Activated T-helper 1 cell treated with anti-CD3 and anti-CD28 coated beads, Interleukin-2, amount 50 U/mL, for 16 hours (primary cell): ENCODE measurements at places on chromosomes 4 and X.

- DNase-seq: peak; percentile 24
These were observed 19.1 kb downstream of the CD99 start for GRCh38 chrX:2710041-2710840.

DNA sequence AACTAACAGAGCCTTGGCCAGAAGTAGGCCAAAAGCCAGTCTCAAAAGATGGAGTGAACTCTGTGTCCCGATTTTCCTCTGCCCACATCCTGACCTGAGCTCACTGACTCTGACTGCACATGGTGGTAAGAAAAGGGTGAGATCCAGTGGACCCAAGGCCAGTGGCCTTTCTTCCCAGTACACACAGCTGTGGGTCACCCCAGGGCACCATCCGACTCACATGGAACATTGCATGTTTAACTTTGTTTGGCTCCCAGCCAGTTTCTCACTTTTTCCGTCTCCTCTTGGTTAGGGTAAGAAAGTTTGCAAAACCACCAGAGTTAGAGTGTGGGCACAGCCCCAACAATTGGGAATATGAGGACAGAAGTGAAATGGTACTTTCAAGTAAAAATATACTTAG is 69.8 kb downstream of the GAB1 start:
- DNase-seq: no peak

DNA sequence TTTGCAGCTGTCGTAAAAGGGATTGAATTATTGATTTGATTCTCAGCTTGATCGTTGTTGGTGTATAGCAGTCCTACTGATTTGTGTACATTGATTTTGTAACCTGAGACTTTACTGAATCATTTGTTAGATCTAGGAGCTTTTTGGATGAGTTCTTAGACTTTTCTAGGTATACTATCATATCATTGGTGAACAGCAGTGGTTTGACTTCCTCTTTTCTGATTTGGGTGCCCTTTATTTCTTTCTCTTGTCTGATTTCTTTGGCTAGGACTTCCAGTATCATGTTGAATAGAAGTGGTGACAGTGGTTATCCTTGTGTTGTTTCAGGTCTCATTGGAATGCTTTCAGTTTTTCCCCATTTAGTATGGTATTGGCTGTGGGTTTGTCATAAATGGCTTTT is 8.4 kb downstream of the APOOL start:
- no peak for DNase-seq

- no peak for DNase-seq
These were observed 19.7 kb downstream of the KIT start for GRCh38 chr4:54677416-54677815.

DNA sequence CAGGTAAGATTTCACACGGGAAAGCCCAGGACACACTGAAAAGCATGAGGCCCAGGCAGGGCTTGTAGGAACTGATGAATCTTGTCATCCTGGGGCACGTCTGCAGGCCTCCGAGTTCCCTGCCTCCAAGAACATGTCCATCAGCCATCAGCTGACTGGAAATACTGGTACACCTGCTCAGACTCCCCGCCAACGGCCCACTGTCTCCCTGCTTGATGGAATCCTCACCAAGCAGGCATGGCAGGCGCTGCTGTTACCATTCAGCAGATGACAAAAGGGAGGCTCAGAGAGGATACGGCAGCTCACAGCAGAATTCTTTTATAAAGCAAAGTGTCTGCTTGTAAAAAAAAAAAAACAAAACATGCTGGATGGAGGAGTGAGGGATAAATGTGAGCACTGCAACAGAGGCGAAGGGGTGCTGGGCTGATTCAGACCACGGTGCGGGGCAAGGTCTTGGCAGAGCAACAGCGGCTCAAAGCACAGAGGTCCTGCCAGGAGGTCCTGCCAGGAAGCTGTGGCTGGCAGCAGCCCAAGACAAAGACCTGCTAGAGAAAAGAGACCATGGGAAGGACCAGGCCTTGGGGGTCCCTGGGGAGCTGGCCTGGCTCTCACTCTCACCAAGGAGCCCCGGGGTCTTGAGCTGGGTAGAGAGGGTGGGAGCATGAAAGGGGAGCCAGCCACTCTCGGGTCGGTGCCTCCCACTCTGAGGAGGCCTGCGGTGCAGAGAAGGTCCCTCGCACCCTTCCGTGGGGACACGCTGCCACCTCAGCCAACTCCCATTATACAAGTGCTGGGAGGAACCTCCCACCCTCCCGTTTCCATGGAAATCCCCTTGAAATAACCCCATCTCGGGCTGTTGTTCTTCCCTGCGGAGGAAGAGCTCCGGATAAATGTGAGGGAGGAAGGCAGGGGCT is 25.6 kb downstream of the PPP2R2C start:
- no peak for DNase-seq

DNA sequence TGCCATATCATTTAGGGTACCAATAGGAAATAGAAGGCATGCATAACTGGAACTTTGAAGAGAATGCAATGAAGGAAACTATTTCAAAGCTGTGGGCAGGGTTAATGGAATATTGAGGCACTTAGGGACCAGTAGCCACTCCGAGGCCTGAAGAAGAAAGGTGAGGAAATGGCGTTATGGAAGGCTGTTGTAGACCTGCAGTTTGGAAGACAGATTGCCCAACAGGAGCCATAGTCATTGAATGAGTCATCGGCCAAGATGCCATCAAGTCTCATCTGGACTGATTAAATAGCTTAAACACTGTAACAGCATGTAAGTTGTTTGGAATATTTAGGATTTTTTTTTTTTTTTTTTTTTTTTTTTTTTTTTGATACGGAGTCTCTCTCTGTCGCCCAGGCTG is 11.6 kb downstream of the CXCL13 start:
- DNase-seq: no peak

DNA sequence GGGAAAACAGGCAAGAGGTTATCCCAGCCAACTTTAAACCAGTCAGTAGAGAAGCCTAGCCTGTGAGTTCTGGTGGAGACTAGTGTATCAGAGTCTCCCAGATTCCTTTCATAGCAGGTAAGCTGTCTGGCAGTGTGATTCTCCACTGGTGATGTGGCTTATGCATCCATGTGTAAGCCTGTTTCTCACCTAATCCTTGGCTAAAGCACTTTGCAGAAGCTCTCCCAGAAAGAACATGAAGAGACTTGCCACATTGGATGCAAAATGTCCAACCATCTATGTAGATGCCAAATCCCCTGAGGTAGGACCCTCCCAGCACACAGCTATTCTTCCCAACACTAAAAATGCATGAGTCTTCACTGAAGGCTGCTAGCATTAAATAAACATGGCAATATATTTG is 111.7 kb downstream of the CHRNA9 start:
- DNase-seq: no peak

GRCh38 chr4:113718252-113718651 is 43.3 kb downstream of the CAMK2D start:
- no peak for DNase-seq
